ENCODE measurements at places on chromosomes 13 and 19. TPM values are rescaled to one million over a fixed set of nuclear protein-coding genes. Genes with fewer than 3 reads are reported as not detected.

- no peak for DNase-seq
- H3K36me3 ChIP-seq, result no peaks in the 10 kb centered on the region
- no peaks in the 10 kb centered on the region for H3K27me3 ChIP-seq
- no peak overlapping the region for H3K27ac ChIP-seq
- peaks cover 5% of the 10 kb centered on the region for H3K4me1 ChIP-seq
Measured at GRCh38 chr19:42532891-42533290, 4.6 kb upstream of the CEACAM1 start.

DNA sequence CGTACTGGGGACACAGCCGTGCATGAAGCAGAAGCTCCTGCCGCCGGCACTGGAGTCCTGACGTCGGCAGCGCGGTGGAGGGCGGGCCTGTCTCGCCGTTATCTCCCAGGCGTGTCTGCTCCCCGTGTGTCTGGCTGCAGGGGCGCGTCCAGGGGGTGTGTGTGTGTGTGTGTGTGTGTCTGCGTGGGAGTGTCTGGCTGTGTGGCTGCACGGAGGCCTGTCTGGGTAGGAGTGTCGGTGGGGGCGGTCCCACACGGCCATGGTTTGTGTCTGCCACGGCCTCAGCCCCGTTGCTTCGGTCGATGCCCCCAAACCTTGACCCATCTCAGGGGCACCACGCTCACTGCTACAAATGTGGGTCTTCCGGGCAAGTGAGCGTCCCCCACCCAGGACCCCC lies 18.3 kb downstream of the ARID3A start:
- DNase-seq, result peak; percentile 76
- H3K36me3 ChIP-seq, result no peaks in the 10 kb centered on the region
- no peak overlapping the region for H3K27ac ChIP-seq
- H3K27me3 ChIP-seq, result no peaks in the 10 kb centered on the region
- H3K4me3 ChIP-seq, result no peak overlapping the region

DNA sequence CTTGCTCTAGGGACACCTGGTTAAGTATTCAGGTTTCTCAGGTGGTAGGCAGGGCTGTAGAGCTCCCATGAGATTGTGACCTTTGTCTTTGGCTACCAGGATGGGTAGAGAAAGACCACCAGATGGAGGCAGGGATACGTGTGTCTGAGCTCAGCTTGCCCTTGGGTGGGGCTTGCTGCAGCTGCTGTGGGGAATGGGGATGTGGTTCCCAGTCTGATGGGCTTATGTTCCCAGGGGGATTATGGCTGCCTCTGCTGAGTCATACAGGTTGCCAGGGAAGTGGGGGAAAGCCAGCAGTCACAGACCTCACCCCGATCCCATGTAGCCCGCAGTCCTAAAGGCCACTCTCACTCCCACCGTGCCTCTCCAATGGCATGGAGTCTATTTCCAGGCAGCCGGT lies 659.9 kb upstream of the KLF12 start:
- H3K4me1 ChIP-seq, result no peaks in the 10 kb centered on the region
- no peak overlapping the region for H3K27ac ChIP-seq
- H3K27me3 ChIP-seq, result no peaks in the 10 kb centered on the region
- DNase-seq, result no peak

- no peak overlapping the region for H3K4me3 ChIP-seq
- no peaks in the 10 kb centered on the region for H3K27me3 ChIP-seq
- DNase-seq, result no peak
- H3K36me3 ChIP-seq, result no peaks in the 10 kb centered on the region
Measured at GRCh38 chr13:113813749-113814434, 50.0 kb downstream of the GAS6 start.

DNA sequence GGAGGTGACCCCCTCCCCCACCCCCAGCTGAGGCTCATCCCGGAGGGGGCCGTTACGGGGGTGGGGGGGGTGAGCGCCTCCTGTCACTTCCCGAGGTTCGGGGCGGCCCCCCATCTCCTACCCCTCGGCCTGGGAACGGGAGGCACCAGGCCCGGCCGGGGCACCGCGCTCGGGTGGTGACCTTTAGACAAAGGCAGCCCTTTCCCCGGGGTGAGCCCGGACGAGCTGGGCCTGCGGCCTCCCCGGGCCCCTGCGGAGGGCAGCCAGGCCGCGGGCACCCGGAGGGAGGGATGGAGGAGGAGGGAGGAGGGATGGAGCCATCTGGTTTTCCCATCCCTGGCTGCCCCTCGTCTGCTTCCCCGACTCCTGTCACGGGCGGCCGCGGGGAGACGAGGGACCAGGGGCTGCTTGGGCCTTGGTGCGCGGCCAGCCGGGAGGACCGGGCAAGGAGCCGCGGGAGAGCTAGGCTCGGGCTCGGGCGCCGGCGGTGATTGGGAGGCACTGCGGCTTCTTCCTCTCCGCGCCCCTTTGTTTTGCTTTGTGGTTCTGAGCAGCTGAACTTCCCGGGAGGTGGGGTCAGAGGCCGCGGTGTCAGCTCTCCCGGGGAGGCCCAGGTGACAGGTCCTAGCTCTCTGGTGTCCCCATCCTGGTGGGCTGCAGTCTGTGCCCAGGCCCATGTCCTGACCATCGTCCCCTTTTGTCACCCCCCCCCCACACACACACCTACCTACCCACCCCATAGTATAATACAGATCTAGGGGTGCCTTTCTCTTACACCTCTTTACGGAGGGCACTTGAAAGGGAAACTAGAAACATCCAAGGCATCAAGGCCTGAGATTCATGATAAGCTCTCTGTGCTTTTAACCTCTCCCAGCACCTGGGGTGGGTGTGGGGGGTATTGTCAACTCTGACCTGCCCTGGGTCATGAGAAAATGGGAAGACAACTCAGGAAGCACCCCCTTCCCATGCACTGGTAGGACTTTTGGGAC lies 1.3 kb downstream of the BICRA start:
- peak overlapping the region; percentile 69 for H3K4me3 ChIP-seq
- H3K4me1 ChIP-seq, result peaks cover 8% of the 10 kb centered on the region
- H3K27ac ChIP-seq, result peak overlapping the region; percentile 88
- DNase-seq, result peak; percentile 70
- H3K27me3 ChIP-seq, result no peaks in the 10 kb centered on the region
- no peaks in the 10 kb centered on the region for H3K36me3 ChIP-seq

DNA sequence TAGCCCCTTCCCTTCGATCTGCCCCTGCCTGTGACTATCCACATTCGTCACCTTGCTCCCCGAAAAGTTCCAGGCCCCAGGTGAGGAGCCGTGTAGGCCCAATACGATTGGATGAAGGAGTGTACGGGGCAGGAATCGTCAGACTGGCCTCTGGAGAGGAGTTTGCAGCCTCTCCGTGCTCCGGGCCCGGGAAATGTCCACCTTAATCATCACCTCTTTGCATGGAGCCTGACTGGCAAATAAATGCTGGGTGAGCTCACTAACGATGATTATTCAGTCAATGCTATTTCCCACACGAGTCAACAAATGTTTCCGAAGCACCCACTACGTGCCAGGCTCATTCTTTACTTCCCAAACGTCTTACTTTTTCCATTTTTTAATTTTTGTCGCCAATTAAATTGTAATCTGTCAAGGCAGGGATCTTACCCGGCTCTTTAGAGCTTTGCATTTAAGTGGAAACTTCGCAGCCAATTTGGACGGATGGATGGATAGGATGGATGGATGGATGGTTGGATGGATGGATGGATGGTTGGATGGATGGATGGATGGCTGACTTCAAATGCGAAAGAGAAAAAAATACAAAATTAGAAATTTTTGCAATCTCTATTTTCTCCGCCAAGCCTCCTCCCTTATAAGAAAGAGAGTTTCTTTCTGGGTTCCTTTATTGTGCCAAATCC lies 45.8 kb downstream of the TGDS start:
- H3K27ac ChIP-seq, result peak overlapping the region; percentile 91
- peak overlapping the region; percentile 76 for H3K4me3 ChIP-seq
- H3K36me3 ChIP-seq, result no peaks in the 10 kb centered on the region

- H3K4me1 ChIP-seq, result no peaks in the 10 kb centered on the region
- no peak overlapping the region for H3K27ac ChIP-seq
- DNase-seq, result no peak
- no peaks in the 10 kb centered on the region for H3K27me3 ChIP-seq
- H3K36me3 ChIP-seq, result no peaks in the 10 kb centered on the region
Measured at GRCh38 chr19:30539981-30540380, 167.8 kb downstream of the ZNF536 start.

Gene PTGIR
- total RNA-seq, result 0.82 TPM

Gene ELSPBP1
- total RNA-seq, result not detected

Gene SPTBN4
- 0.29 TPM for total RNA-seq

Gene SH2D3A
- total RNA-seq, result 44.3 TPM

Gene CD33
- 3.5 TPM for total RNA-seq

Measured in colonic mucosa (tissue), 4 donors.